ENCODE measurements at places on chromosomes 6 and 20.

- DNase-seq: no peak
Measured at GRCh38 chr6:32637883-32638282, 677 bp downstream of the HLA-DQA1 start.

- DNase-seq: no peak
Measured at GRCh38 chr6:134446218-134446848, 128.4 kb upstream of the SGK1 start.

GRCh38 chr6:96899019-96899418 lies 1.3 kb upstream of the NDUFAF4 start:
- DNase-seq: no peak

DNA sequence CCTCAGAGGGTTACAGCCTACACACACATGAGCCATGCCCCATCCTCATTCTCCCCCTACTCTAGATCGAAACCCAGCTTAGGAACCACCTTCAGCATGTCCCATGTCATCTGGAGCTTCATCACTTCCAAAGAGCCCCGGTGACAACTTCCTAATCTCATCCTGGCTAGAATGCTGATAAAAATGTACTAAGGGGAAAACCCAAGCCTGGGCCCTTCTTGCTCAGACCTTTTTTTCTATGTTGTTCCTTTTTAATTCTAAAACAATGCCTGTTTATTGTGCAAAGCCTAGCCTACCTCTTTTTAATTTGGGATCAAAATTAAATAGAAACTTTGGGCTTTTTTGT lies 44.1 kb upstream of the NT5E start:
- no peak for DNase-seq

- DNase-seq: no peak
Measured at GRCh38 chr6:110412360-110412759, 3.0 kb downstream of the DDO start.

DNA sequence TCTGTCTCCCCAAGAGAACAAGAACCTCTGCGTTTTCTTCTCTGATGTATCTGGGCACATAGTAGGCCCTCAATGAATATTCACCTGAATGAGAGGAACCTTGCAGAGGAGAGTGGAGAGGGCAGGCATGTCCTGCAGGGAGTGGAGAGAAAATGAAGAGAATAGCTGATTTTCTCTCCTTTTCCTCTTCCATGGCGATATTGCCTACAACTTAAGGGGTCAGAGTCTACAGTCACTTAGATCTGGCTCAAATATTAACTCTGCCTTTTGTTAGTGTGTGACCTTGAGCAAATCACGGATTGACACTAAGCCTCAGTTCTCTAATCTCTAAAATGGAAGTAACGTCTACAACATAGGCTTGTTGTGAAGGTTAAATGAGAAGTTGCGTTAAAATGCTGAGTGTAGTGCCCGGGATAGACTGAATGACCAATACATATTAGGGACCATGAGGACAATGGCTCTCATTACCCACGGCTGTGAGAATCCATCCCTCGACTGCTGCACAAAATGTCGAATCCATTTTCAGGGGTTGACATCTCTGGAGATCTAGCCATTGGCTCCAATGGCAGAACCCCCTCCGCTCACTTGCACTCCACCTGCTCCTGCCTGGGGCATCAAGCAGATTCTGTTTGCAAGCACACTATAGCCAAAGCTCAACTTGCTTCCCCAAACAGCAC lies 14.8 kb downstream of the CD83 start:
- no peak for DNase-seq

DNA sequence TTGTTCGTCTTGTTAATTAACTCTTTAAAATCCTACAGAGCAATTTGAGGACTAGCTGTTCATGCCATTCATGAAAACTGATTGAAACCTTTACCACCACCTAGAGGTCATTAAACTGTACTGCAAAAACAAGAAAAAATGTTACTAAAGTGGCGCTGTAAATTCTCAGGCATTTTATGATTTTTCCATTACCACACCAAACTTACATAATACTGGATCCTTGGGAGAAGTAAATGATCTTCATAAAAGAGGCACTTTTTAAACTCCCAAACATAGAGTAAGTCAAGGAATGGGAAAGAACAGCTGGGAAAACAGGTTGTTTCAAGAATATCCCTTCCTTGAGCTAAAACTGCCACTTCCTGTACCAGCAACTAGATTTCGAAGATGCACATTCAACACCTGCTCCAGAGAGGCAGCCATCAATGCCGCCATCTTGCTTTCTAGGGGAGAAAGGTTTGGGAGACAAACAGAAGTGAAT lies 54.3 kb downstream of the MYLIP start:
- peak; percentile 57 for DNase-seq

DNA sequence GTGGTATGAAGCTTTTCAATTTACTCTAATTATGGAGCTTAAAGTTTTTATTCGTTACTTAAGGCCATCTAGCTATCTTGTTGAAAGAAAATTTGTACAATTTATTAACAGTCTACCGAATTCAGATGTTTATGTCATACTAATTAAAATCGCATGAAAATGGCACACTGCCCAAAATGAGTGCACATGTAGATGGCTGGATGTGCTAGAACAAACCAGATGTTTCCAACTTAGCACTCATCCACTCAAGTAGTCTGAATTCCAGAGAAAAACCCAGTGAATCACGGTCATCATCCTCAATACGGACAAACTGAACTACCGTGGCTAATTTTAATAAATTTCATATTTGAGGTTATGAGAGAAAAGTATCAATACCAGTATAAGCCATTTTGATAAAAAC lies 70.4 kb downstream of the COL12A1 start:
- no peak for DNase-seq

GRCh38 chr20:63706852-63707557 lies 771 bp downstream of the ARFRP1 start:
- DNase-seq: peak; percentile 65

- no peak for DNase-seq
Measured at GRCh38 chr6:106134087-106134770, 48.1 kb downstream of the PRDM1 start.

DNA sequence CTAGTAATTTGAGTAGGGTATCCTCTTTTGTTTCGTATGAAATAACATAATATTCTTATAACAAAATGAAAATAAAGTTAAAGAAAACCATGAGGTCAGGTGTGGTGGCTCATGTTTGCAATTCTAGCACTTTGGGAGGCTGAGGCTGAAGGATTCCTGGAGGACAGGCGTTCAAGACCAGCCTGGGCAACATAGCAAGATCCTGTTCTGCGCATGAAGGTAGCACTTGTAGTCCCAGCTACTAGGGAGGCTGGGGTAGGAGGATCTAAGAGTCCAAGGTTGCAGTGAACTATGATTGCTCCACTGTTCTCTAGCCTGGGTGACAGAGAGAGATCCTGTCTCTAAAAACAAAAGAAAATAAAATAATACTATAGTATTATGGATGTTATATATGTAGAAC lies 145.6 kb downstream of the PDSS2 start:
- no peak for DNase-seq

- no peak for DNase-seq
Measured at GRCh38 chr6:55047451-55048044, 126.8 kb upstream of the HCRTR2 start.

GRCh38 chr6:48928937-48929336 lies 534.1 kb downstream of the MMUT start:
- DNase-seq: no peak

All from Jurkat, Clone E6-1 (cell line).